Caco-2 (cell line): ENCODE measurements at places on chromosomes 6 and 20.

GRCh38 chr6:73134588-73134987, 90.7 kb downstream of the KHDC1L start:
- H3K36me3 ChIP-seq, result no peaks in the 10 kb centered on the region
- H3K4me3 ChIP-seq, result no peak overlapping the region
- H3K27me3 ChIP-seq, result no peaks in the 10 kb centered on the region; the same call in 1 of the 2 replicates
- H3K27ac ChIP-seq, result no peak overlapping the region
- DNase-seq, result peak; percentile 57

GRCh38 chr20:48076747-48077146, 291.5 kb upstream of the SULF2 start:
- H3K36me3 ChIP-seq, result no peaks in the 10 kb centered on the region
- no peak overlapping the region for H3K27ac ChIP-seq
- no peak overlapping the region for H3K4me3 ChIP-seq
- H3K27me3 ChIP-seq, result peaks cover 2% of the 10 kb centered on the region; the same call in 1 of the 2 replicates

DNA sequence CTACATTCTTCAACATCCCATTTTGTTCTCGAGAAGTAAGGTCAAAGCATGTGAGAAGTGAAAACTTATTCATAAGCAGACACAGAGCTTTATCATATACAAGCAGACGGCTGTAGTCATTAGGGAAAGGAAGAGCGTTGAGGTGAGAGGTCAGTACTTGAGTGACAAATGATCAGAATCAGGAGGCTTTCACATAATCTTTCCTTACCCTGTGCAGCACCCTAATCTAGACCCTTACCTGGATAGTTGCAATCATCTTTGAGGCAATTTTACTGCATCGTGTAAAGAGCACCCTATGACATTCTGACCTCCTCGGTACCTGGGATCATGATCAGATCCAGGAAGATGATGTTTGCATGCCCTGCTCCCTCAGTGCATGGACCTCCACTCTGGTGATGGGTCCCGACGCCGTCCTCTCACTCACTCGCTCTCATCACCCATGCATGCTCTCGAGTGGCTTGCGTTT, 62.7 kb downstream of the RNF182 start:
- no peak for DNase-seq
- H3K36me3 ChIP-seq, result no peaks in the 10 kb centered on the region
- H3K4me3 ChIP-seq, result no peak overlapping the region
- no peaks in the 10 kb centered on the region for H3K4me1 ChIP-seq

GRCh38 chr6:144411531-144412165, 126.5 kb downstream of the UTRN start:
- no peaks in the 10 kb centered on the region for H3K27me3 ChIP-seq
- H3K4me3 ChIP-seq, result no peak overlapping the region
- no peaks in the 10 kb centered on the region for H3K36me3 ChIP-seq
- no peak overlapping the region for H3K27ac ChIP-seq

DNA sequence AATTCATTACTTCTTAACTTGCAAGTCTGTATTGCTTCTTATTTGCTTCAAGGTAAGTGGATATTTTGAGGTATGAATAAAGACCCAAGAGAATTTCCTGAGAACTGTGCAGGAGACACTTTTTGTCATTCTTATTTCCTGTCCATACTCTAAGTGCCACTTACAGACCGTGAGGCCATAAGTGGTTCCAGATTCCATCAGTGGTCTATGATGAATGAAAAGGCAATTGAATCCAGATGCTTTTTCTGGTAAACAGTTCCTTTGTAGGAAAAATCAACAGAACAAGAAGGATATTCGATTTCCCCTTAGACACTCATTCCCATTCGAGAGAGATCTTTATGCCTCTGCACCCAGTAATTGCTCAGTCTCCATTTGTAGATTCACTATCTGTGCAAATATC, 58.3 kb upstream of the PDE10A start:
- DNase-seq, result no peak
- H3K4me3 ChIP-seq, result no peak overlapping the region
- H3K27me3 ChIP-seq, result no peaks in the 10 kb centered on the region
- H3K36me3 ChIP-seq, result no peaks in the 10 kb centered on the region
- H3K27ac ChIP-seq, result no peak overlapping the region
